ENCODE measurements at places on chromosomes 2 and 18. TPM values are rescaled to one million over a fixed set of nuclear protein-coding genes. Genes with fewer than 3 reads are reported as not detected.

SPOPL gene
- total RNA-seq, result 10.2 TPM

SPDYA gene
- total RNA-seq, result 0.69 TPM

ITGAV gene
- total RNA-seq, result 25.2 TPM

CHST10 gene
- total RNA-seq, result 13.4 TPM

LMAN2L gene
- 31.4 TPM for total RNA-seq

ROCK1 gene
- total RNA-seq, result 37.0 TPM

TMEM169 gene
- total RNA-seq, result not detected

OSBPL1A gene
- 39.7 TPM for total RNA-seq

ADNP2 gene
- 23.2 TPM for total RNA-seq

WDR54 gene
- 41.0 TPM for total RNA-seq

HOXD12 gene
- not detected for total RNA-seq

SNORC gene
- total RNA-seq, result 14.3 TPM

GKN1 gene
- total RNA-seq, result not detected

RTP5 gene
- not detected for total RNA-seq

ALPG gene
- total RNA-seq, result 0.18 TPM

DHRS9 gene
- 0.22 TPM for total RNA-seq

TCF7L1 gene
- total RNA-seq, result 1.8 TPM
